ENCODE measurements at places on chromosomes 7 and 10.

DNA sequence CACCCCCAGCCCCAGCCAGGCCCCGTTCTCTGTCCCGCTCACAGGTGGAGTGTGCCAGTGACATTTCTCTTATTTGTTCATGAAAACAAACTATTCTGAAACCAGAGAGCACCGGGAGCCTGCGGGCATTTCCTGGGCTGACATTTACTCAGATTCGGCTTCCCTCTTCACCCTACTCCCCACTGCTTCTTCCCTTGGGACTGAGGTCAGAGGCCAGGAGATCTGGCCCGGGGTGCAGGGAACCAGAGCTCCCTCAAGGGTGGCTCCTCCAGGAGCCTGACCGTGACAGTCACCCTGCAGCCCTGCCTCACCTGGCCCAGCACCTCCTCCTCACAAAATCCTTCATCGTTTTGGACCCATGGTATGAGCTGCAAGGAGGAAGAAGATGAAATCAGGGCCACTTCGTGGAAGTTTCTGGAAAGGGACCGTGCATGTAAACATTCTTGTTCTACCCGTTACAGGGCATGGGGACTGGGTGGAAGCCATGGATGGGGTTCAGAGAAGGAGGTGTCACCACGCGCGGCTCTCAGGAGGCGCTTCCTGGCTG is 12.2 kb downstream of the BHLHA15 start:
- H3K27me3 ChIP-seq, result no peaks in the 10 kb centered on the region
- H3K4me1 ChIP-seq, result no peaks in the 10 kb centered on the region
- no peak overlapping the region for H3K27ac ChIP-seq
- no peak for DNase-seq

- H3K4me1 ChIP-seq, result no peaks in the 10 kb centered on the region
- no peak overlapping the region for H3K4me3 ChIP-seq
- no peaks in the 10 kb centered on the region for H3K27me3 ChIP-seq
- H3K36me3 ChIP-seq, result no peaks in the 10 kb centered on the region
- no peak for DNase-seq
- H3K27ac ChIP-seq, result no peak overlapping the region
Observed at GRCh38 chr7:10034843-10035556, 938.7 kb upstream of the PHF14 start.

- H3K4me3 ChIP-seq, result no peak overlapping the region
- H3K4me1 ChIP-seq, result no peaks in the 10 kb centered on the region
- no peak overlapping the region for H3K27ac ChIP-seq
- H3K36me3 ChIP-seq, result no peaks in the 10 kb centered on the region
- no peak for DNase-seq
Observed at GRCh38 chr10:11533328-11533781, 78.1 kb downstream of the USP6NL start.

GRCh38 chr10:97434055-97434454 is 8.1 kb downstream of the PGAM1 start:
- DNase-seq, result no peak
- H3K36me3 ChIP-seq, result peaks cover 73% of the 10 kb centered on the region
- no peaks in the 10 kb centered on the region for H3K27me3 ChIP-seq
- no peak overlapping the region for H3K27ac ChIP-seq
- H3K4me3 ChIP-seq, result no peak overlapping the region

GRCh38 chr10:89494068-89494467 is 41.3 kb downstream of the SLC16A12 start:
- H3K4me1 ChIP-seq, result no peaks in the 10 kb centered on the region
- DNase-seq, result no peak
- H3K36me3 ChIP-seq, result no peaks in the 10 kb centered on the region
- no peaks in the 10 kb centered on the region for H3K27me3 ChIP-seq
- no peak overlapping the region for H3K4me3 ChIP-seq
